Esophagus squamous epithelium (tissue), 5 donors: ENCODE measurements at places on chromosomes 1 and 21.

GRCh38 chr1:203268901-203269653 lies 36.2 kb upstream of the BTG2 start:
- no peak for DNase-seq

GRCh38 chr1:54409156-54410142 lies 3.3 kb upstream of the SSBP3 start:
- DNase-seq, result no peak

DNA sequence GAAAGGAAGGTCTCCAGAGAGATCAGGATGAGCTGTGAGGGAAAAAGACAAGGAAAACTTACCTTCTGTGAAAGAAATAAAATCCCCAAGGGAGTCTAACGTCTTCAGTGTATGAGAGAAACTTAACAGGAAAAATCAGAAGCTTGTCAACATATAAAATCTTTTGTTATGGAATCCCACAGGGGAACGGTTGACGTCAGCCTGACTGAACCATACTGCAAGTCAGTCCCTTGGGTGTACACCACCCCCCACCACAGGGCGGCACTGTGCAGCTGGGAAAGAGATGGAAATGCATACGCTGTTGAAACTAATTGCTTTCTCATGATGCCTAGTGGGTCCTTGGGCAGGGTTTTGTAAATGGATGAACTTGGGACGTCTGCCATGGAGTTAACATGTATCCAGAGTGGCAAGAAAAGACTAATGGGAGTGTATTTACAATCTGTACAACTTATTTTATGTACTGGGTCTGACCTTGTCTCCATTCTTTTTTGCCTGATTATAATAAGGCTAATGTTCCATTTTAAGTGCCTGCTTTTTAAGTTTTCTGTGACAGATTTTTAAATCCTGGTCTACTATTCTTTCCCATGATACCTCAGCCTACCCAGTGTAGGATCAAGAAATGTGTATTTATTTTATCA lies 22.7 kb downstream of the UTP25 start:
- DNase-seq, result no peak

DNA sequence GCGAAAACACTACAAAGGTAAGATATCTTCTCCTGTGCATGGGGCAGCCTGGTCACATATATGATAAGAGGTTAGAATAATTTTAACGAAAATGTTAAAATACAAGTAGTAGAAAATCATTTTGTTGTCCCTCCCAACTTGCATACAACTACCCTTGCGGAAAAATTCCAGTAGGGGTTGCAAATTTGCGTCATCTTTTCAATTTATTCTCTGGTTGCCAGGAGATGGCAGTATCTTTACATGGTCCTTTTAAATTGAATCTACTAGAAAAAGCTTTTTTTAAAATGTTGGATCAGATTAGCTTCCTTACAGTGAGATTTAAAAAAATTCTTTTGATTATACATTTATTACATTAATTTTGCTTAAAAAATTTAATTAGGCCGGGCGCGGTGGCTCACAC lies 10.9 kb downstream of the S100PBP start:
- DNase-seq, result no peak

GRCh38 chr1:22111620-22112019 lies 31.3 kb downstream of the WNT4 start:
- no peak for DNase-seq

- DNase-seq, result no peak
These were observed 65.7 kb downstream of the RUNX3 start for GRCh38 chr1:24864370-24864777.

DNA sequence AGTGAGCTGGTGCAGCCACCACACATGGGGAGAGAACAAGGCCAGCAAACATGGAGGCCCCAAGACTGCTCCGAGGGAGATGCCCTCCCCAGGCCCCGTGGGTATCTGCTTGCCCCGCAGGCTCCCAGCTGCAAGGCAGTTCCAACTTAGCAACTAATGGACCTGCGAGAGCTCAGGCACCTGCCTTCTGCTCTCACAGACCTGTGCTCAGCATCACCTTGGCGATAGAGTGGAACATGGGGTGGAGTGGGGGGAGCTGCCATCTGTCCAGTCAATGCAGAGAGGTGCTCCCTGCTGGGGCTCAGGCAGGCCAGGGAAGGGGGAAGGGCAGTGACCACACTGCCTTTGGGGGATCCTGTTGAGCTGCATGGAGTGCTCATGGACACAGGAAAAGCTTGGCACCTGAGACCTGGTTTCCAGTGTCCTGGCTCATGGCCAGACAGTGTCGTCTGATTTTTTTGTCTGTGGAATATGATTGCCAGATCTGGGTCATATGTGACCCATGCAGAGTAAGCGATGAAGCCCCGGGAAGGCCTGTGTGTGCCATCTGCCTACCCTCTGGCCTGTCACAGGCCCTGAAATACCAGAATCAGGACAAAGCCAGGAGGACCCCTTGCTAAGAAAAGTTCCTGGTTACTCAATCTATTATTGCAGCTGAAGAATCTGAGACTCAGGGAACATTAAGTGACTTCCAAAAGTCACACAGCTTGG lies 39.9 kb upstream of the TENT5C start:
- DNase-seq, result no peak
